Suppressor macrophage treated with lipopolysaccharide for 1 hour (primary cell): ENCODE measurements at places on chromosomes 2 and 18.

DNA sequence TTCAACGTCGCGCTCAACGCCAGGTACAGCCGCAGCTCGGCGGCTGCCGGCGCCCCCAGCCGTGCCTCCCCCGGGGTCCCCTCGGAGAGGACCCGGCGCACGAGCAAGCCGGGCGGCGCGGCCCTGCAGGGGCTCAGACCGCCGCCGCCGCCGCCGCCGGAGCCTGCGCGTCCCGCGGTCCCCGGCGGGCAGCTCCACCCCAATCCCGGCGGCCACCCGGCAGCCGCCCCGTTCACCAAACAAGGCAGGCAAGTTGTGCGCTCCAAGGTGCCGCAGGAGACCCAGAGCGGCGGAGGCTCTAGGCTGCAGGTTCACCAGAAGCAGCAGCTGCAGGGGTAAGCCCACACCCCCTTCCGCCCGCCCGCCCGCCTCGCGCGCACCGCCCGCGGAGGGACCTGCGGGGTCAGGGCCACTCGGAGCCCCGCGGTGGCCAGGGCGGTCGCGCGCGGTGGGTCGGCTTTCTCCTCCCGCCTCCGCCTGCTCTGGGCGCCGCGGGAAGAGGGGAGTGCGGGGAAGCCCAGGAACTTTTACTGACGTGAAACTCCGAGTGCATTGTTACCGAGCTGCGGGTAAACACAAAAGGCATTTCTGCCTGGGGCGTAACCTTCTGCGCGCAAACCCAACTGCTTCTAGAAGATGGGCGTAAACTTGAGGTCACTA lies 861 bp downstream of the LTBP1 start:
- DNase-seq: no peak

DNA sequence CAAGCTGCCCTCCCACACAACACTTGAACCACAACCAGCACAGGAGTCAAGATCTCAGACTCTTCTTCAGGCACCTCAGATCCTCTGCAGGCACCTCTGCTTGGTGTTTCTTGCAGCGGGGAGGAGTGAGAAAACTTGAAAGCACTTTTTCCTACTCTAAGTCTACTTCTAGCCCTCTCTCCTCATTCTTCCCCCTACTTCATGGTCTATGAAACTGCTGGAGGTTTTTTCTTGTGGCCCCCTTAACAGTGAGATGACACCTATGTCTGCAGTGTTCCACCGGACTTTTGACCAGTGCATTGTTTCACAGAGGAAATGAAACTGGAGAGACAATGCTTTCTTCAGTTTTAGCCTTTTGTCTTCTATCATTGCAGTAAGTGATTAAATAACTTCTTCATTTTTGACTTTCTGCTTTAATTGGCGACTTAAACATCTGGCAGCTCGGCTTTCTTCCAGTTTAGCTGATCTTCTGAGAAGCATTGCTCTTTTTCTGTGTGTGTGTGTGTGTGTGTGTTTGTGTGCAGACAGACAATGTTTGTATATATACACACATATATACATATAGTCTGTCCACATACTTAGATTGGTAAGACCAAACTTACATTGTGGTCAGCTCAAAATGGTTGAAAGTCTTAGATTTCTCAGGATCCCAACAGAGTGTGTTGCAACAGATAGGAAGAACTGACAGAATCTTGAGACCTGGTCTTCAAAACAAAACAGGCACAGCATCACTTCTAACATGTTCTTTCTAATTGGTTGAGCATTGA lies 1474.0 kb upstream of the TMEFF2 start:
- no peak for DNase-seq

DNA sequence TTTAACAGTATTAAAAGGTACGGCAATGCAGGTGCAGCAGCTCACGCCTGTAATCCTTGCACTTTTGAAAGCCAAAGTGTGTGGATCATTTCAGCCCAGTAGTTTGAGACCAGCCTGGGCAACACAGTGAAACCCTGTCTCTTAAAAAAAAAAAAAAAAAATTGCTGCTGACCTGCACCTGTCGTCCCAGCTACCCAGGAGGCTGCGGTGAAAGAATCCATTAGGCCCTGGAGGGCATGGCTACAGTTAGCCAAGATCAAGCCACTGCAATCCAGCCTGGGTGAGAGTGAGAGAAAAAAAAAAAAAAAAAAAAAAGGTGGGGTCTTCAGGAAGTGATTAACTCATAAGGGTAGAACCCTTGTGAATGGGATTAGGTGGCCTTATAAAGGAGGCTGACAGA lies 12.8 kb downstream of the CUL3 start:
- DNase-seq: no peak

DNA sequence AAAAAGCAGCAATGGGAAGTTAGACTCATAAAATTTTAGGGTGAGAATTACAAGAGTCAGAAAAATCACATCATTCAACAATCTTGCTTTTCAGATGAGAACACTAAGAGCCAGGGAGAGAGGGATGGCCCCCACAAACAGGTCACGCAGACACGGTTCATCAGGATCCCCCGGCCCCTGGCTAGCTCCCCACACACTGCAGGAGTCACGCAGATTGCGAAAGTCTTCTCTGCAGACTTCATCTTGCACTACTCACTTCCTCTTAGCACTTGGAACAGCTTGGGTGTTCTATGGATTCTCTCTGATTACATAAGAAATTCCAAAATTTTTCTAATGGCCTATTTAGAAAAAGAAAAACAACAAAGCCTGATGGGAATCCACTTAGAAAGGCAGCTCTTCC lies 21.6 kb upstream of the SULT1C2 start:
- DNase-seq: peak; percentile 85

- peak; percentile 93 for DNase-seq
Measured at GRCh38 chr2:118973542-118973951, 31.6 kb downstream of the MARCO start.

DNA sequence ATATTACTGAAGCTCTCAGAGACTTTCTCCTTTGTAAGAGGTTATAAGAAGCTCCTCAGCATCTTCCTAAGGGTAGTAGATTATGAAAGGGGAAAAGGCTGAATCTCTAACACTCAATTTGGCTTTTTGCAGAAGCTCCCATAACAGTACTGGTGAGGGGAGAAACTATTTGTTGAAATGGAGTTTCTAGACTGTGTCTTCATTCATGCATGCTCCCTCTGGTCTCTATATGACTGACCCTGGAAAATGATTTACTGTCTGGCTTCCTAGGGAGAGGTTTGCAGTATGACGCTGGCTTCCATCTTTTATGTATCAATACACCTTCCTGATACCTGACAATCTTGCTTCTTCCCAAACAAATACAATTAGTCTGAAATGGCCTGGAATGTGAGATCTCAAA lies 63.9 kb downstream of the LDAH start:
- DNase-seq: no peak

- DNase-seq: no peak
Measured at GRCh38 chr2:56014046-56014730, 90.6 kb upstream of the EFEMP1 start.

- DNase-seq: no peak
Measured at GRCh38 chr2:162155093-162155492, 3.0 kb upstream of the GCG start.

- DNase-seq: no peak
Measured at GRCh38 chr2:182415771-182416170, 11.1 kb downstream of the PDE1A start.

DNA sequence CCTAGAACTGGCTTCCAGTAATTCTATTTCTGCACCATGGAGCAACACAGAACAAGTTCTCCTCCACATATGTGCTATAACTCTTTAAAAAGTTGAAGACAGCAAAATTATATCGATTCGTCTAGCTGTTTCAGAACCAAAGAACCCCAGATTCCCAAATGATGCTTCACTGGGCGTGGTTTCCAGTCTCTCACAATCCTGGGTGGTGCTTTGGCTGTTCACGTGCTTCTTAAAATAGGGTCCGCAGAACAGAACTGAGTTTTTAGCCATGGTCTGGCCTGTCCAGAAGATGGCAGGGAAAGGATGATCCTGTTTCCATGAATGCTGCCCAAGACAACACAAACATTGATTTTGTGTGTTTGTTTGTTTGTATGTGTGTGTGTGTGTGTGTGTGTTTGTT lies 37.6 kb upstream of the PARD3B start:
- DNase-seq: no peak

DNA sequence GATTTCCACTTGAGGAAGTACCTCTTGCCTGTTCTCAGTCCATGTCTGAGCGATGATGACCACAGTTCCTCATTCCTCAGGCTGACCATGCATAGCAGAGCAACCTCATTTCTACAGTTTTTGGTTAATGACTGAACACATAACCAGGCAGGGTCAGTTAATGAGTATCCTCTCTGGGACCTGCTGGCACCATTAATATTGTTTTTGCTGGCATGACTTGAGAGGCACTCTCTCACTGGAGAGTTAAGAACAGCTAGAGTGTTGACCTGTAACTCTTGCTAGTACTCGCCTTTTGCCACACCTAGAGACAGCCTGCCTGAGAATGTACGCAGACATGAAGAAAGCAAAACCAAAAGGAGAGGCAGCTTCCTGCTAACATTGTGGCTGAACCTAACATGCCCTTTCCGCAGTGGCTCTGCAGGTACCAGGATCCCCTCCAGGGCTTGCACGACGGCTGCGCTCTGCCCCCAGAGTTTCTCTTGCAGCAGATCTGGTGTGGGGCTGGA lies 23.9 kb downstream of the PECR start:
- DNase-seq: peak; percentile 79

DNA sequence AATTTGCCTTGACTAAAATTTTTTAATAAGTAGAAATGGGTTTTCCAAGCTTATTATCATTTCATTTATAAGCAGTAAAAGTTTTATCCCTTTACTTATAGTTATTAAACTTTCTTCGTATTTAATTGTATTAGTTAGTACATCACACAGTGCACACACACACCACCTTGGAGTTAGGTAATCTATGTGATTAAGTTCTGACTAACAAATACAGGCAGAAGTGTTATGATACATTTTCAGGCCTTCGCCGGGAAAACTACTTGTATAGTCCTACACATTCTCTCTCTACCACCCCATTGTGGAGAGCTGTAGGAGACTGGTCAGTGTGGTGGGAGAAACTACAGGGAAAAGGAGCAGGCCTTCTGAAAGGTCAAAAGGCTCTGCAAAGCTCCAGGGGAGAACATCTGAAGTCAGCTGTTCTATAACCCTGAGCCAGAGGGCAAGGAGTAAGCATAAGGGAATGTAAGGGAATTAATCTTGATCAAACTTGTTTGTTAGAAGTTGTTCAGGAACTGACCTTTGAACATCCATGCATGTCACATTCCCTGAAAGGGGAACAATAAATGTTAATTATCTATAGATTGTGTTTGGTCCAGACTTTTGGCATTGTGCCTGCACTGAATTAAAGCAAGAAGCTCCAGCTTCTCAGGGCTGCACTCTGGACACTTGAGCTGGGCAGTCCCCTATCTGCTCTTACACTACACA lies 231.7 kb downstream of the FSIP2 start:
- no peak for DNase-seq

DNA sequence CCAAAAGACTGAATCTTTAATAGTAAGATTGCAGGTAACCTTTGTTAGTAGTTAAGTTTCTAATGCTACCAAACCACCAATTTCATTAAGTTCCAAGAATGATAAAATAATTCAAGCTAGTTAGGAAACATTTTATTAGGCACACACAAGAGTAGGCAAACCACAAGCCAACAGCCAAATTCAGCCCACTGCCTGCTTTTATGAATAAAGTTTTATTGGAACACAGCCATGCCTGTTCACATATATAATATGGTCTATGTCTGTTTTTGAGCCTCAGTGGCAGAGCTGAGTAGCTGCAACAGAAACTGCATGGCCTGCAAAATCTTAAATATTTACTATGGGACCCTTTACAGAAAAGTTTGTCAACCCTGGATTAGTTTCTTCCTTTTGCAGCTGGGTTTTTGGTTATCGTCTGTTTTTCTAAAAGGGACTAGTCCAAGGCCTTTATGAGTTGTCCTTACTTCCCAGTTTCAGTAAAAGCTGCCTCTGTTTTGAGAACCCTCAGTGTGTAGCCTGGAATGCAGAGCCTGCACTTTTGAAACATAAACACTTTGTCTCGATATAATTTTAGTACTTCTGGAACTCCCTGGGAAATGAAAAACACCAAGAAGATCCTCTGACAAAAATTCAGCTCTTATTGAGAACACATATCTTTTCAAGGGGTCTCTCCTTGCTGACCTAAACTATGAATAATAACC lies 39.1 kb downstream of the FRZB start:
- DNase-seq: no peak

GRCh38 chr18:13612196-13612997 lies 114.0 kb downstream of the FAM210A start:
- peak; percentile 25 for DNase-seq

DNA sequence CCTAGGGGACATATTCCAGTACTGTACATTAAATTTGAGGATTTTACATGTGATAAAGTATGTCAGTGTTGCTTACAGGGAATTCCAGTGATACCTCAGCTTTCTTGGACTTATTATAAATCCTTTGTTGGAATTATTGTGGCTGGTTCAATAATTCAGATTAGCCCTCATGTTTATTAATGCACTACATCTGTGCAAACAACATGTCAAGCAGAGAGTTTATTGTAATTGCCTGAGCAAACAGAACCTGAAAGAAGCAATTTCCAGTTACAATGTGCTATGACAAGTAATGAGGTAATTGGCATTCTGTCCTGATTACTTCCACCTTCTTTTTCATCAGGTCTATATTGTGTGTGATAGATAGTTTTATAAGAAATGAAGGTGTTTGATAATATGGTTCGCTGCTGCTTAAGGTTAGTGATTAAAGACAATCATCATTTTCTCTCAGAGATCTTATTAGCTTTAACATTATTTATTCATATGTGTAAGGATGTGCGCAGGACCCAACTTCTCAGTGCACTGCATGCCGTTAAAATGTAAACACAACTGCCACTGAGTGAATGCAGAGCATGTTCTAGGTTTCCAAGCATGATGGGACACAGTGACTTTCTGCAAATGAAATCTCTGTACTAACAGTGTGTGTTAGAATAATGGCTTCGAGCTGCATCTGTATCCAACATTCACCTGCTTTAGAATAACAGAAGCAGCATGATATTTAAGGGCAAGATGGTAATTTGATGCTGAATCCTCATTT lies 973.7 kb upstream of the POU3F3 start:
- no peak for DNase-seq

- no peak for DNase-seq
Measured at GRCh38 chr2:185780890-185781289, 42.3 kb downstream of the FSIP2 start.

- no peak for DNase-seq
Measured at GRCh38 chr2:239262484-239263230, 138.2 kb downstream of the HDAC4 start.

DNA sequence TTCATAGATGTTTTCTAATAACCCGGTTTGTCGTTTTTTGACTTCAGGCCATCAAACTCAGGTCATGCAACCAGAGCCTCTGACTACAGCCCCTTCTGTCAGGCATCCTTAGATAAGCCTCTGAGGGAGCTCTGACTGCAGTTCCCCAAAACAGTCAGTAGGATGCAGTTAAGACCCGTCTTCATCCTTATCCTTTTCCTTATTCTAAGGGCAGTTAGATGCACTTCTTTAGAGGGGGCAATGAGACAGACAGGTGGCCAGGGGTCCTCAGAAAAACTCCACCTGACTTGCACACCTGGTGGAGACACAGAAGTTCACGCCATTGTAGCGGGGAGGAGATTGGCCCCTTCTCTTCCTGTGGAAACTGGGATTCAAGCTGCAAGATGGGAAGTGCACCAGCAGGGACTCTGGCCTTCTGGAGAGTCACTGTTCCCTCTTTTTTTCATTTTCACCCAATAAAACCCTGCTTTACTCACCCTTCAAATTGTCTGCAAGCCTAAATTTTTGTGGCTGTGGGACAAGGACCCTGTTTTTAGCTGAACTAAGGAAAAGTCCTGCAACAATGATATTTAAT lies 104.8 kb upstream of the TFPI start:
- DNase-seq: no peak

- no peak for DNase-seq
Measured at GRCh38 chr2:159256159-159256558, 30.3 kb downstream of the WDSUB1 start.

- no peak for DNase-seq
Measured at GRCh38 chr2:30514848-30515435, 67.9 kb downstream of the LCLAT1 start.

GRCh38 chr2:199830531-199830930 lies 20.5 kb downstream of the FTCDNL1 start:
- DNase-seq: no peak
